Cardiac muscle cell (in vitro differentiated cells and primary cell): ENCODE measurements at places on chromosomes 3 and 15.

DNA sequence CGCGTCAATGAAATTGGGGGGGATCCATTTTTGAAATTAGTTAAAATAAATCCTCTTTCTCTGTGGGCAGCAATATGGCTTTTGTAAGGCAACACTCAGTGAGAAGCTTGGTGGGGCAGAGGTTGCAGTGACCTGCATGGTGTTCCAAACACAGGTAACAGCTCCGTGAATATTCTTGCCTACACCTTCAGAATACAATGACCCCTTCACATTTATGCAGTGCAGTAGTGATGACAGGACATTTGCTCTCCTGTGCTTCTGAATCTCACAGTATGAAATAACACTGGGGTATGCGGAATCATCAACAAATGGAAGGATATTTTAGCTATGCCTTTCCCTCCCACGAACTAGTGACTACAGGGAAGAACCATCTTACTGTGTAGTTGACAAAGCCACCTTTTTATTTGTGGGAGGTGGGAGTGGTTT is 6.9 kb downstream of the AHSG start:
- no peak overlapping the region for H3K4me3 ChIP-seq
- peaks cover 3% of the 10 kb centered on the region for H3K4me1 ChIP-seq
- DNase-seq: no peak
- peaks cover 11% of the 10 kb centered on the region for H3K27me3 ChIP-seq
- H3K27ac ChIP-seq: no peak overlapping the region
- H3K36me3 ChIP-seq: no peaks in the 10 kb centered on the region

GRCh38 chr3:160159806-160160205 is 65.4 kb upstream of the C3orf80 start:
- H3K36me3 ChIP-seq: no peaks in the 10 kb centered on the region
- H3K4me3 ChIP-seq: no peak overlapping the region
- no peak overlapping the region for H3K27ac ChIP-seq

DNA sequence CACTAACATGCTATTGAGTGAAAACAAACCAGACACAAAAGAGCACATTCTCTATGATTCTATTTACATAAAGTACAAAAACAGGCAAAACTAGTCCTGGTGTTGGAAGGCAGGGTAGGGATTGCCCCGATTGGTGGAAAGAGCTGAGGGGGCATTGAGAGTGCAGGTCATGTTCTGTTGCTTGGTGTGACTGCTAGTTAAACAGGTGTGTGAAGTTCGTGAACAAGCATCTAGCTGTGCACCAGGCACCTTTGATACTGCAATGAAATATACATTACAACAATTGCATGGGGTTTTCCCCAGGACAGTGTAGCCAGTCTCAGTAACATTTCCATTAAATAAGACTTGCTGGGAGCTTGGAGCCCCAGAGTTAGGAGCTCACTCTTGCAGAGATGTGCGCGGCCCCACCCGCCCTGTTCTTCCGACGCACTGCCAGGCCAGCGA is 26.3 kb upstream of the THRB start:
- H3K36me3 ChIP-seq: no peaks in the 10 kb centered on the region
- peaks cover 79% of the 10 kb centered on the region for H3K27me3 ChIP-seq
- peak overlapping the region; percentile 61 for H3K4me3 ChIP-seq
- DNase-seq: no peak

DNA sequence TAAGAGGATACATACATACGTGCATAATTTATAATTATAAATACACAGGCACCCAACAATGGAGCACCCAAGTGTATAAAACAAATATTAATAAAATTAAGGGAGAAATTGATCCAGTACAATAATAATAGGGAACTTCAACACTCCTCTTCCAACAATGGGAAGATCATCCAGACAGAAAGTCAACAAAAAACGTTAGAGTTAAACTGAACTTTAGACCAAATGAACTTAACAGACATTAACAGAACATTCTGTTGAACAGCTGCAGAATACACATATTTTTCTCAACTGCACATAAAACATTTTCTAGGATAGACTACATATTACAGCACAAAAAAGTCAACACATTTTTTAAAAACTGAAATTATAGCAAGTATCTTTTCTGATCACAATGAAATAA is 339.7 kb downstream of the CGGBP1 start:
- H3K4me1 ChIP-seq: no peaks in the 10 kb centered on the region
- no peak for DNase-seq
- no peaks in the 10 kb centered on the region for H3K36me3 ChIP-seq
- H3K27ac ChIP-seq: no peak overlapping the region
- H3K4me3 ChIP-seq: no peak overlapping the region

DNA sequence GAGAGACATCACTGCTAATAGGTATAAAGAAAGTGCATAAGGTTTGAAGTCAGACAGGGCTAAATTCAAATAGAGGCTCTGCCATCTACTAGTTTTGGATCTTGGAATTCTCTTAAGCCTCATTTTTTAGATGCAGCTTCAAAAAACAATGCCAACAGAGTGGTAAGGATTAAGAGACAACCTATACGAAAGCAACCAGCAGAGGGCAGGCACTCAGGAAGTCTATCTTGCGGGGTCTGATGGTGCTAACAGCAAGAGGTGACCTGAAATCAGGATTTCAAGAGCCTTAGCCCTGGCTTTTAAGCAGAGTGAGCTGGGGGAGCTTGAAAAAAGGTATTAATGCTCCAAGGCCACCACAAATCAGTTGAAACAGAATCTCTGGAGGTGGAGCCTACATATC is 40.7 kb downstream of the LDHAL6B start:
- H3K36me3 ChIP-seq: no peaks in the 10 kb centered on the region
- no peaks in the 10 kb centered on the region for H3K4me1 ChIP-seq
- no peaks in the 10 kb centered on the region for H3K27me3 ChIP-seq
- H3K27ac ChIP-seq: no peak overlapping the region
